ENCODE measurements at places on chromosomes 16 and 17.

GRCh38 chr16:88979353-88980015 lies 2.5 kb upstream of the CBFA2T3 start:
- DNase-seq, result no peak

DNA sequence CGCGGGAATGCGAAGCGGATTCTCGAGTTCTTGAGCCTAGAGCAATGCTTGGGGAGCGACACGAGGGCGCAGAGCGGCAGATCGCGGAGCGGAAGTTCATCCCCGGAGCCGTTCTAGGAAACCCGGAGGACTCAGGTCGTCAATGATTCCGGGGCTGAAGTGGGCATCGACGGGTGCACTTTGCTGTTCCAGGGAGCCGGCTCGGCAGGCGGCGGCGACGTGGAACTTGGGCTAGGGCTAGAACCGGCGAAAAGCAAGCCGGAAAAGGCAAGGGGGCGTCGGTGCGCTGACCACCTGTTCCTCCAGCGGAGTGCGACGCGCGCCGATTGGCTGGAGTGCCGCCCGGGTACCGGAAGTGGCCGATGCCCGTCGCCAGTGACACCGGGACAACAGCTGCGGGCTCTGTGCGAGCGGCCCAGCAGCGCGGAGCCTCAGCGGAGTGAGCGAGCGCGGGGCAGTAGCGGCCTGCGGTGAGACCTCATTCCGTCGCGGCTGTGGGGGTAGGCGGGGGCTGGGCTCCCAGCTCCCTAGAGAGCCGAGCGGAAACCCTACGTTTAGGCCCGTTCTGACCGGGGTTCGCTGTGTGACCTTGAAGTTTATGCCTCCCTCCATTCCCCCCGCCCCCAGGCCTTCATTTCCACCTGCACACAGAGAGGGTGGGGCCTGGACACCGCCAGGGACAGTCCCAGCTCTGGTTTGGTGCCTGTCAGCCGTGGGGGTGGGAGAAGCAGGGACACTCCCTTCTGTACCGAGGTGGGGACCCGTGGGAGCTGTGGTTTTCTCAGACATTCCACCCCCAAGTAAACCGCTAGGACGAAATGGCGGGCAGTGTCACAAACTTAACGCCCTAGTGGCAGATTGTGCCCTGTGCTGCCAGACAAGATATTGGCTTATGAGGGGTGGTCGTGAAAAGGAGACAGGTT lies at the start of gene ZFP3:
ZFP3 (plus strand) TSS at position 362 of the 923 bp plus-strand sequence. CDS start 13,038 bp downstream, outside the sequence.
- peak; percentile 60 for DNase-seq

GRCh38 chr17:27276653-27277156 lies 17.2 kb upstream of the WSB1 start:
- DNase-seq, result no peak

DNA sequence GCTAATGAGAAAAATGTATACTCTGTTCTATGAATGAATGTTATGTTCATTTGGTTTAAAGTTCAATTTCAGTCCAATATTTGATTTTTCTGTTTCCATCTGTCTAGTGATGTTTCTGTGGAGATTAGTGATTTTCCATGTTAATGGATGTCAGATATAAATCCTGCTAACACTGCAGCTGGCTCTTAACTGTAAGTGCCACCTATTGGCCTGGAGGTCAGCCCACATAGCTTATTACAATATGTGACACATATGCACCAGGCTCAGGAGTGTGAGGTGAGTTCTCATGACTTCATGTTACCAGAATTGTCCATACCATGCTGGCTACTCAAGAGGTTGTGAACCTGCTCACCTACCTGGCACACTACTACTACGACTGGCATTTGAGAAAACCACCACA lies 17.1 kb downstream of the ATF7IP2 start:
- no peak for DNase-seq

- no peak for DNase-seq
Measured at GRCh38 chr17:72399608-72400487, 279.0 kb downstream of the SOX9 start.

DNA sequence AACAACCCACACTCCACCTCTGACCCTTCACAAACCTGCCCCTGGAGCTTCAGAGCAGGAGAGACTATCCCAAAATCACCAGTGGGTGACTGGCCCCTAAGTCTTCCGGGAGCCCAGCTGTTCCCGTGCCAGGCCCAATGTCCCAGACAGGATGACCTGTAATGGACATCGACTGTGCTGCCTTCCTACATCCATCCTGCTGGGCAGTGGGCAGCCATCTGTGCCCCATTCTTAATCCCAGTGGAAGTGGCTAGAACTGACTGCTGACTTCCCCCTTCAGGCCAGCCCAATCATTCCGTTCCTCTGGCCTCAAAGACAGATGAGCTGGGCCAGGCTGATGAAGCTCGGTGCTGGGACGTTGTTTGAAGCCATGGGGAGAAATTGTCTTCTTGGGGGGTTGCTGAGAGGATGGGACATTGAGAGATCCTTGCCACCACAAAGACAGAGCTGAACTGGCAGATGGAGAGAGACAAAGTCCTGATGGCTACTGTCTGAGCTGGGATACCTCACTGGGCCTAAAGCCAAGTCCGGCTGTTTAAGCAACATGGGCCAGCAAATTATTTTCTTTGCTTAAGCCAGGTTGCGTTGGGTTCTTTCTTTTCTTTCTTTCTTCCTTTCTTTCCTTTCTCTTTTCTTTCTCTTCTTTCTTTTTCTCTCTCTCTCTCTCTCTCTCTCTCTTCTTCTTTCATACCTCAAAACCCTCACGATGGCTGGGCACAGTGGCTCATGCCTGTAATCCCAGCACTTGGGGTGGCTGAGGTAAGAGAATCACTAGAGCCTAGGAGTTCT lies 17.9 kb upstream of the ALOX15B start:
- DNase-seq, result no peak

- DNase-seq, result peak; percentile 28
Measured at GRCh38 chr17:47205419-47205963, 3.7 kb upstream of the MYL4 start.

- DNase-seq, result no peak
Measured at GRCh38 chr17:36743130-36743529, 141.7 kb downstream of the MRM1 start.

DNA sequence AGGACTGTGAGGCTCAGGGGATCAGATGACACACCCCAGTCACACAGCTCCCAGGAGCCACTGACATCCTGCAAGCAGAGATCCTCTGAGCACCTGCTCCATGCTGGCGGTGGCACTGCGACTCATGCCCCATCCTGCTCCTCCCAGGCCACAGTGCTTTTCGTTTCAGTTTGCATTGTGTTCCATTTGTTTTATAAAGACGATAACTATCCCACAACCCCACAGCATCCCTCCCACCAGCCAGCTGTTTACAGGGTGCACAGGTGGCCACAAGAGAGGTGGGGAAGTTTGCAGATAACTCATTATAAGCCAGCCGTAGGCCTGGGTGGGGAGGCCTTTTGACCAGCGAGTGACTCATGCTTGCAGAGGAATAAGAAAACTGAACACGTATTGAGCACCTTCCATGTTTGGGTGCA lies 28.2 kb downstream of the BCO1 start:
- no peak for DNase-seq

GRCh38 chr17:78019976-78020716 lies 61.6 kb downstream of the TNRC6C start:
- DNase-seq, result no peak

DNA sequence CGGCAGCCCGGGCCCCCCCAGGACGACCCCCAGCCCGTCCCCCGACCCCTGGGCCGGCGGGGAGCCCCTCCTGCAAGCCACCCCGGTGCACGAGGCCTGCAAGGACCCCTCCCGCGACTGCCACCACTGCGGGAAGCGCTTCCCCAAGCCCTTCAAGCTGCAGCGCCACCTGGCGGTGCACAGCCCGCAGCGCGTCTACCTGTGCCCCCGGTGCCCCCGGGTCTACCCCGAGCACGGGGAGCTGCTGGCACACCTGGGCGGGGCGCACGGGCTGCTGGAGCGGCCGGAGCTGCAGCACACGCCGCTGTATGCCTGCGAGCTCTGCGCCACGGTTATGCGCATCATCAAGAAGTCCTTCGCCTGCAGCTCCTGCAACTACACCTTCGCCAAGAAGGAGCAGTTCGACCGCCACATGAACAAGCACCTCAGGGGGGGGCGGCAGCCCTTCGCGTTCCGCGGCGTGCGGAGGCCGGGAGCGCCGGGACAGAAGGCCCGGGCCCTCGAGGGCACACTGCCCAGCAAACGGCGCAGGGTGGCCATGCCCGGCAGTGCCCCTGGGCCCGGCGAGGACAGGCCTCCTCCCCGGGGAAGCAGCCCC lies 15.6 kb upstream of the ZFPM1 start:
- no peak for DNase-seq

GRCh38 chr17:62882284-62882683 lies 74.2 kb upstream of the MARCHF10 start:
- DNase-seq, result no peak

- no peak for DNase-seq
Measured at GRCh38 chr17:71872843-71873485, 247.9 kb upstream of the SOX9 start.

DNA sequence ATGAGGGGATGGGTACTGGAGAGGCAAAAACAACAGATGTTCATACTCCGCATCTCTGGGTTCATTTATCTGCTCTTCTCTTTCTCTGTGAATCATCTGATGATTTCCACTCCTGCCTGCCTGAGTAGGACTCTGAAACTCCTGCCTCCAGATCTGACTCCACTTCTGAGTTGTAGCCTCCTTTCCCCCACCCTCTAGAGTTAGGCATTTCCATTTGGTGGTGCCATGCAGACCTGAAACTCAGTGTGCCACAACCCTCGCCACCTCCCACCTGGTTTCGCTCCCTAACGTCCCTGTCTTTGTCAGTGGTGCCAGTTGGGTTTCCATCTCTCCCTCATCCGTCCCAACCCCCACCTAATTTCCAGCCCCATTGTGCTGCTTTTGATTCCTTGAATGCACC lies 126.2 kb downstream of the PRKCB start:
- no peak for DNase-seq

- DNase-seq, result no peak
Measured at GRCh38 chr17:81659038-81659437, 2.7 kb upstream of the PDE6G start.

DNA sequence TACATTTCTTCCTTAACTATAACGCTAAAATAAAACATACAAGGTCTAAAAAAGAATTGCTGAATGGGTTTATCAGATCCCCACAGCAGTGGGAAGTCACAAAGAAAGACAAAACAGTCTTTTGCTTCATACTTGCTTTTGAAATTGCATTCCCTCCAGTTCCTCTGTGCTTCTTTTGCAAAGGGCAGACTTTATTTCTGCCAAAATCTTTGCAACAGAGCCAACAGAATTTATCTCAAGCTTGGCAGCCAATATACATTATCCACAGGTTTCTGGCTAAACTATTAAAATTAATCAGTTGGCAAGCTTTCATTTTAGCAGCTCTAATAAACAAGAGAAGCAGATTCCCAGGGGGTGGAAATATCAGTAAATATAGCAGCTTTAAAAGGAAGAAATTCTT lies 378.9 kb upstream of the CA10 start:
- no peak for DNase-seq

GRCh38 chr16:57612494-57612893 lies 15.9 kb upstream of the ADGRG1 start:
- no peak for DNase-seq

GRCh38 chr16:68298312-68298711 lies 12.4 kb downstream of the SLC7A6OS start:
- no peak for DNase-seq

DNA sequence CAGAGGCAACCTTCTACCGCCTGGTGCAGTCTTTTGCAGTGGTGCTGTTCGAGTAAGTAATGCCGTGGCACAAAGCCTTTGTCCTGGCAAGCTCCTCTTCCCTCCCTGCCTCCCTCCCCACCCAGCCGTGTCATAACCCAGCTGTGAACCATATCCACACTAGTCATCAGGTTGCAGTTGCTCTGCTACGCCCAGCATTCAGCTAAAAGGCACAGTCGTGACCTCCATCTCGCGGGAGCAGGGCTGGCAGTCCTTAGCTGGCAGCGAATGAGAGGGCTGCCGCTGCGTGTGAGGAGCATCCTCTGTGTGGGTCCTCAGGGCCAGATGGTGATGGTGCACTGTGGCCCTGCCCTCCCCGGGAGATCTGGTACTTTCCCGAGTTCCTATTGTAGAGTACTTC lies 39.3 kb downstream of the CIBAR2 start:
- DNase-seq, result no peak

- DNase-seq, result no peak
Measured at GRCh38 chr17:51508048-51508447, 247.7 kb downstream of the UTP18 start.

DNA sequence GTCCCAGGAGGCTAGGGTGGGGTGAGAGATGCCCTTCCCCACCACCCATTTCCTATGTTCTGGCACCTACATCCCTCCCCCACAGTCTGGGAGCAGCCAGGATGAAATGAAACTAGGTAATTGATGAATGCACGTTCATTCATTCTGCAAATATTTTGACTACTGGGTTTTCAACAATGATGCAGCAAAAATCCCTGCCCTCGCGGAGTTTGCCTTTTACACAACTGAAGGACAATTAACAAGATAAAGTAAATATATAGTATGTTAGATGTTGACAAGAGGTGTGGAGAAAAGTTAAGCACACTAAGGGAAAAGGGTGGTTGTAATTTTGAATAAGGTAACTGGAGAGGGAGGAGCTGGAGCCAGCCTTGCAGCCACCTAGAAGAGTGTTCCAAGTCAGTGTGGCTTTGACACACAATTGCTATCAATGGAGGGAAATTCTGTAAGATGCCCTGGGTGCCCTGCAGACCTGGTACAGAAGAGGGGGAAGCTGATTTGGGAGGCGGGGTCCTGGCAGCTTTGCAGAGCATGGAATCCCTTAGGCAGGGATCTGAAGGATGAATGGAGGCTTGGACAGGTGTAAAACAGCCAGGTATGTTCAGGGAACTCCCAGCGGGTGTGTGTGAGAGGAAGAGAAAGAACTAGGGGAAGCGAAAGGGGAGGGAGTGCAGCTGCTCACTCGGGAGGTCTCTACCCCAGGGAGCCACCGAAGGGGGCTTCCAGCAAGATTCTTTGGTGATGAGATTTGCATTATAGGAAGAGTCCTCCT lies 2.5 kb downstream of the TMEM92 start:
- DNase-seq, result no peak

GRCh38 chr17:38702166-38702915 lies 2.7 kb upstream of the MLLT6 start:
- peak; percentile 69 for DNase-seq

GRCh38 chr16:68826652-68827051 lies 16.7 kb upstream of the TANGO6 start:
- no peak for DNase-seq

DNA sequence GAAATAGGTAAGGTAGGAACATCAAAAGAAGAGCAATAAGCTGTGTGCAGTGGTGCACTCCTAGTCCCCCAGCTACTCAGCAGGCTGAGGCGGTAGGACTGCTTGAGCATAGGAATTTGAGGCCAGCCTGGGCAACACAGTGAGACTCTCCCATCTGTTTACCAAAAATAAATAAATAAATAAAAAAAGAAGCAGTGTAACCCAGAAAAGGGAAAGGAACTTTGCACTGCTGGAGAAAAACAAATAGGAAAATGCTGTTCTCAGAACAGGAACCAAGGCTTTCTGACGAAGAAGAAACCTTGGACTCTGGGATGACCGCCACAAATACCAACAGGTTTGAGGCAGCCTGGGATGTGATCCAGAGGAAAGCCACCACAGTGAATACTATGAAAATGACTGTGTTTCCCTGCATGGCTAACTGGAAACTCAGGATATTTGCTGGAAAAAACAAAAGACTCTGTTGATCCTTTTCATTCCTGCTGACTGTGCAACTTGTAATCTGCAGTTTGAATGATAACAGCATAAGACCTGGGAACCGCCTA lies 41.2 kb downstream of the TTC19 start:
- no peak for DNase-seq
